ENCODE measurements at places on chromosomes 1 and 21. TPM values are rescaled to one million over a fixed set of nuclear protein-coding genes. Genes with fewer than 3 reads are reported as not detected.

The NBPF4 gene
- total RNA-seq = not detected

DNA sequence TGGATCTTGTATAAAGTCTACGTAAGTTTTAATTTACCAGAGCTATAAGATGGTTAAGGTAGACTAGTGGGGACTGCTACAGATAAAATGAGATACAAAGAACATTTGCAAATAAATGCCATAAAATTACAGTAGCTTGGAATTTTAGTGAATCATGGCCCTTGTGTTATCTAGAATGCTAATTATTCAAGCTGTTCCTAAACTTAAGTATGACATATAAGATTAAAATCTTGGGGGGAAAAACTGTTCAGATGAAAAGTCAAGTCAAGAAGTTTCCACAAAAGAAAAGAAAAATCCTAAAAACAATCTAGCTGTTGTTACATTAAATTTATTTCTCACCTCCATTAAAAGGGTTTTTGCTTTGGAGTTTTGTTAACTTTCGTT is 51.7 kb downstream of the SIM2 start:
- H3K4me1 ChIP-seq = peaks cover 4% of the 10 kb centered on the region
- no peak overlapping the region for H3K27ac ChIP-seq
- H3K36me3 ChIP-seq = no peaks in the 10 kb centered on the region
- no peak for DNase-seq

The SPRR3 gene
- total RNA-seq = not detected

DNA sequence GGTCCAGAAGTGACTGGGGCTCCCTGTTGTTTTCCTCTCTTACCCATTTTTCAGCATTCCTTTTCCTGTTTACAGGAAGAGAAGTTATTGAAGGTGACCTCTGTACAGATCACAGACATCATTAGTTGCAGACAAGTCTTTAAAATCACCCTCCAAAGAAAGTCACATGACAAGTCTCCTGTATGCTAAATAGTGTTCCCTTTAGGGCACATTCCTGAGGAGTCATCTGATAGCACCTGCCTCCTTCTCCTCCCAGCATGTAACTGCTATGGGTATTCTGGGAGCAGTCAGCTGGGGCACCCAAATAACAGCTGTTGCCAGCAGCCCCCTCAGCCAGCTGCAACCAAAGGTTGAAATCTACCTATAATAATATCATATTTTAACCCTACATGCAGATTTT is 200.6 kb downstream of the PTGER3 start:
- DNase-seq = no peak
- no peak overlapping the region for H3K4me3 ChIP-seq
- no peaks in the 10 kb centered on the region for H3K36me3 ChIP-seq
- no peaks in the 10 kb centered on the region for H3K27me3 ChIP-seq
- H3K4me1 ChIP-seq = no peaks in the 10 kb centered on the region

- no peak for DNase-seq
- no peak overlapping the region for H3K27ac ChIP-seq
- H3K27me3 ChIP-seq = no peaks in the 10 kb centered on the region
- H3K4me3 ChIP-seq = no peak overlapping the region
- no peaks in the 10 kb centered on the region for H3K4me1 ChIP-seq
- H3K36me3 ChIP-seq = no peaks in the 10 kb centered on the region
These were observed 48.6 kb downstream of the CHD5 start for GRCh38 chr1:6131561-6131960.

The ELAPOR1 gene
- 7.0 TPM for total RNA-seq

The DMRTA2 gene
- not detected for total RNA-seq

The NBL1 gene
- 70.4 TPM for total RNA-seq

DNA sequence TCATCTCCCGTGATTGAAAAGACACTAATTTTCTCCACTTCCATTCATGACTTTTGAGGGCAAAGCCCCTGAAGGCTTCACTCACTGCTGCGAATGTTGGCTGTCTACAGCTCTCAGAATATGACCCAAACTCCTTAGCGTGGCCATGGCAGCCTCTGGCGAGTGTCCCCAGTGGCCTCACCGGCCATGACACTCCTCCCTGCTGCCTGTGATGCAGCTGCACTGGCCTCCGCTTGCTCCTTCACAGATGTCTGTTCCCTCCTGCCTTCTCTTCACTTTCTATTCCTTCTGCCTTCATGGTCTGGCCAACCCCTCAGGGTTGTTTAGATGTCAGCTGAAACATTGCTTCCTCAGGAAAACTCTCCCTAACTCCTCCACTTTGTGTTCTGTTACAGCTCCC is 30.8 kb upstream of the PTPRF start:
- no peak overlapping the region for H3K4me3 ChIP-seq
- no peak for DNase-seq
- H3K27me3 ChIP-seq = no peaks in the 10 kb centered on the region
- no peak overlapping the region for H3K27ac ChIP-seq
- no peaks in the 10 kb centered on the region for H3K36me3 ChIP-seq

GRCh38 chr1:200916681-200917080 is 22.0 kb downstream of the INAVA start:
- H3K4me3 ChIP-seq = no peak overlapping the region
- H3K36me3 ChIP-seq = no peaks in the 10 kb centered on the region
- no peaks in the 10 kb centered on the region for H3K27me3 ChIP-seq
- no peaks in the 10 kb centered on the region for H3K4me1 ChIP-seq
- DNase-seq = no peak
- no peak overlapping the region for H3K27ac ChIP-seq

DNA sequence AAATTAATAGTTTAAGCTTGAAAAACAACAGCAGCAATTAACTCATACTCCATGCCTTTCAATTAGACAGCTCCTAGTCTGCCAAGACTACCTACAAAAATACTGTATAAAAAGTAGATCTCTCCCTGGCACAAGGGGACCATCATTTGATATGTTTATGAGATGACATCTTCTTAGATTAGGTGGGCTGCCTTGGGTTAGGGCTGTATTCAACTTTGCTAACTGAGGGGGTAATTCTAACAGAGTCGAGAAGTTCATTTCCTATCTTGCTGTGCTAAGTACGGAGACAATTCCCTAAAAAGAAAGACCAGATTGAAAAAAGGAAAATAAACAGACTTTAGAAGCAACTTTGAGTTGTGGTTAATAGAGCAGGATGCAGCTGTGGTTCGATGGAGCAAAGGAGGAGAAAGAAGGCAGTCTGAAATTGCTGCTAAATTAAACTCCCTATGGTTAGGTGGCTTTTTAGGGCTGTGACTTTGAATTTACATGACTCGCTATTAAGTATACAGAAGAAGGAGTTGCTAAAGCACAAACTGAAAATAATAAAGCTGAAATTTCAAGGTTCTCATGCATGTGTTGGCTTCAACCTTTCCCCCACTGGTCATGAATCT is 75.4 kb downstream of the CDC7 start:
- no peak overlapping the region for H3K4me3 ChIP-seq
- no peak for DNase-seq
